Ammon's horn (tissue), 1 donor: ENCODE measurements at places on chromosomes 11 and 22.
A peak's percentile ranks its signal among the peaks of the same experiment; 100 is the strongest.

DNA sequence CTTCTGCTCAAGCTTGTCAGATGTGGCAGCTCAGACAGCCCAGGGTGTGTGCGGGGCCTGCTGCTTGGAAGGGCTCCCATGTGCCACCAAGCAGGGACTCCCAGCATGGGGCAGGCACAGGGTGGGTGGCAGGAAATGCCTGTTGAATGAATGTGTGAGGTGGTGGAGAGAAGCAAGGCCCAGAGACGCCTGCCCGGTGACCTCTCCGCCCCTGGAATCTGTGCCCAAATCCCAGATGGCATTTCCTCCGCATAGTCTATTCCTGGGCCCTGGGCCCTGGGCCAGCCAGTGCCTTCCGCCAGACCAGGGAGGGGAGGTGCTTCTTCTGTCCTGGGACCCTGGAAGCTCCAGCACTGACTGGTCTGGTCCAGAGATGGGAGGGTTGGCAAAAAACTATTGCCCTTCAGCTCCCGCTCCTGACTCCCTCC lies 3.7 kb downstream of the CST6 start:
- no peak for DNase-seq

- no peak for DNase-seq
Observed at GRCh38 chr11:124919898-124920297, 848 bp downstream of the HEPN1 start.

GRCh38 chr11:121478226-121478894 lies 25.6 kb upstream of the SORL1-AS1 start:
- DNase-seq, result no peak

DNA sequence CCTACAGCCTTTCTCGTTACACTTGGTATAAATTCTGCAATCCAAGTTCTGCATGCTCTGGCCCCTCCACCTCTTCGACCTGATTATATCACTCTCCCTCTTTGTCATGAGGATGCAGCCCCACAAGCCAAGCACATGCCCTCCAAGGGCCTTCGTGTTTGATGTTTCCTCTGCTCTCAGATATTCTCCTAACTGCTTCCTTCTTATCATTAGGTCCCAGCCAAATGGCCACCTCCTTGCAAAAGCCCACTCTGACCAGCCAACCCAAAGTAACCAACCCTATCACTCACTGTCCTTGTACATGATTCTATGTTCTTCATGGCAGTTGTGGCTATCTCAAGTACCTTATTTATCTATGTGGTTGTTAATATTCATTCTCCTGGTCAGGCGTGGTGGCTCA lies 38.3 kb upstream of the LRRC55 start:
- DNase-seq, result no peak

DNA sequence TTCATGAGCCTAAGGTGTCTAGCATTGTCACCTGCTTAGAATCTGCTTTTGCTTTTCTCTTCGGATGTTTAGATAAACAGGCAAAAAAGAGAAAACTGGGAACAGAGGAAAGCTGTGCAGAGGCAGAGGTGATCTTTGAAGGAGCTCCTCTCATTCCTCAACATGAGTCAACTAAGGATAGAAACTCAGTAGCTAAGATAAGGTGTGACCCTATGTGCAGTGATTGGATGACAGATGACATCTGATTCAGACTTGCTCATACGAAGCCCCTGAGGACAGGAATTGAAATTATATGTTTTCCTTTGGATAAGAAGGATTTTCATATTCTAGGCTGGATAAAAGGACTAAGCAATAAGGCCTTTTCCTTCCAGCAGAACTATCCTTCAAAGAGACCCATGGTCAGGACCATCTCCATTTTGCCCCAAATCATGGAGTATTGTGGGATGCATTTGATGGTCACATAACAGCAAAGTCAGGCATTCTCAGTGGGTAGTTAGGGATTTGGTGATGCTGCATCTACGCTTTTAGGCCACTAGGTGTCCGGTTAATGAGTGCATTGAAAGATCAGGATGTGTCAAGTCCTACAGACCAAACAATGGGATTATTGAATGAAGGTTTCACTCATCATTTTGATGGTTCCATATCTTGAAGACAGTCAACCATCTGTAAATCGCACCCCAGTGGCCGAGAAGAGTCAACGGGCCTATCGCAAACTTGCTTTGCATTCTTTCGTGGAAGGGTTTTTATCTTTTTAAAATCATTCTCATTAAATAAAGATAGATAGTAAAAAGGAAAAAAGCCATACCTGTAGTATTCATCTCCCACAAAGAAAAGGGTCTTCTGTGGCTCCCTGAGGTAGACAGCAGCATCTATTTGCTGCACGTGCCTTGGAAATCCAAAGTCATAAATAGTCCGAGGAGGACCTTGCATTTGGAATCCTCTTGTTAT lies 32.2 kb downstream of the MMP20 start:
- DNase-seq, result no peak

DNA sequence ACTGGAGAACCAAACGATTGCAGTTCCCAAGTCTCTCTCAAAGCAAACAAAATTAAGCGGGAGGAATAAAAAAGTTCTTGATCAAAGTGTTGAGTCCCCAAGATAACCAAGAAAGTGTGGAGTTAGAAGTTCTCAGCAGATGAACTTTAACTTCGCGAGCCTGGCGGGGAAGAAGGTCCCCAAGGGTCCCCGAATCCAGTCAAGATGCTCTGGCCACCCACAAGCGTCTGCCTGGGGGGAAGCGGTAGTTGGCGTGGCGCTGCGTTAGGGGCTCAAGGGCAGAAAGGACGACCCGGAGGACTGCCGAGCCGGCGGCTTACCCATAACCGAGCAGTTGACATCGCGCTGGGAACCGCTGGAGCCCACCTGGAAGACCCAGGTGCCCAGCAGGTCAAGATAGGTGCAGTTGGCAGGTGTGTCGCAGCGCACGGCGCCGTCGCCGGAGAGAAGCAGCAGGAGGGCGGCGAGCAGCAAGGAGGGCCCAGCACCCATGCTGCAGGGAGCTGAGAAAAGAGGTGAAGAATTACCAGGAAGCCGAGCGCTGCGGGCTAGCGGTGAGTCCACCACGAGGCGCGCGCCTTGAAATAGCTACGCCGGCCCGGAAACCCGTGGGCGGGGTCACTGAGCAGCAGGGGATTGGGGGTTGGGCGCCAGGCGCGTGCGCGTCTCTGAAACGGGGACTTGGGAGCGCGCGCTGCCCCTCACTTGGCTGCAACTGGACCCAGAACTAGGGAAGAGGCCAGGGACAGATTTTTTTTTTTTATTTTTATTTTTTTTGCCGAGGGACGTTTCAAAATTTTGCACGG lies at the start of gene CTSC:
TSS of gene CTSC (minus strand) at position 556 of the 806 bp plus-strand sequence. CDS start at position 492, 64 bp downstream.
- peak; percentile 78 for DNase-seq

DNA sequence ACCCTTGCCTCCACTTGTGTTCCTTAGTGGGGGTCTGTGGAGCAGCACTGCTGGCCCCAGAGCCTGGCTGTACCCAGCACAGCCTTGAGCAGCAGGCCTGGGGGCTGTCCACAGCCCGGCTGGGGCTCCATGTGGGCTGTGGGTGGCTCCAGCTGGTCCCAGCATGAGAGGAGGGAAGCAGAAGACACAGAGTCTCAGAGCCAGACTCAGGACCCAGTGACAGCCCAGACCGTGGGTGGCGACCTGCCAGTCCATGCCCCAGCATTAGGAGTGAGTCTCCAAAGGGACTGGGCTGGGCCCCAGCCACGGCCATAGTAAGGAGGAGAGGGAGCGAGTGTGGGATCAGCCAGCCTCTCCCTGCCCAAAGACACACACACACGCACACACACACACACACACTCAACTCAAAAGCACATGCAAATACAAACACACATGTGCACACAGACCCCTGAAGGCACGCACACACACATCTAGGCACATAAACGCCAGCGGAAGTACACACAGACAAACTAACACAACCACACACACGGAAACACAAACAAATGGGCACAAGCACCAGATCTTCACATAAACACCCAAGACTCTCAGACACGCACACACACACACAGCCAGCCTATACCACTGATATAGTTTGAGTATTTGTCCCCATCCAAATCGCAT lies 16.7 kb upstream of the LRRC10B start:
- DNase-seq, result peak; percentile 43

GRCh38 chr11:91305402-91305801 lies 919.2 kb upstream of the FAT3 start:
- DNase-seq, result no peak
